ENCODE measurements at places on chromosomes 11 and 22.

GRCh38 chr11:120316880-120317688 lies 8.0 kb upstream of the TLCD5 start:
- no peak for DNase-seq

DNA sequence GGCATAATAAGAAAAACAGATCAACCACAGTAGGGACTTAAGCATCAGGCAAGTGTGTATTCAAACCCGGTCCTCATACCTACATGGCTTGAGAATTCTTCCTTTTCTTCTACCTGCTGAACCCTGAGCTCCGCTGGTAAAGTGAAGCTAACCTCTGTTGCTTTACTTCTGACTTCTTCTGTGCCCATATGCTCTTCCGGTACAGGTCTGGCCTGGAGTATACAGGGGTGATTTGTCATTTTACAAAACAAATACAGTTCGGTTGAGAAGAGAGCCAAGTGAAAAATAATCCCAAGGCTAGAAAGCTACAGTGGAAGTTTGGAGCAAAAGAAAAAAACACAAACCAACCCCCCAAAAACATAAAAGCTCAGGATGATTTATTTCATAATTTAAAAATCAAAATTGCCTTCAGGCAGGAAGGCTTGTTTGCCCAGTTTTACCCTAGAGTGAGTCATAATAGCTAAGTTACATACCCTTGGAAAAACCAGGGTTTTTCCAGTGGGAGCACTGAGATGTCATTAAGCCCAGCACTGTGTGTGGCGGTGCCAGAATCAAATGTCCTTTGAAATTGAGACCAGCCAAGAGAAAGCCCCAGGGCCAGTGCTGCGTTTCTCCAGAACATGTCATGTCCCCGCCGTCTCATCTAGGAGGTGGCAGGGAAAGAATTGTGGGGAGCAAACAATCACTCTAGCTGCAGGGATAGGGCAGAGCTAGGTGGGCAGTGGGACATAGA lies 305.5 kb upstream of the ISX start:
- no peak for DNase-seq

- DNase-seq, result no peak
These were observed 13.0 kb downstream of the INTS4 start for GRCh38 chr11:77981346-77981947.

DNA sequence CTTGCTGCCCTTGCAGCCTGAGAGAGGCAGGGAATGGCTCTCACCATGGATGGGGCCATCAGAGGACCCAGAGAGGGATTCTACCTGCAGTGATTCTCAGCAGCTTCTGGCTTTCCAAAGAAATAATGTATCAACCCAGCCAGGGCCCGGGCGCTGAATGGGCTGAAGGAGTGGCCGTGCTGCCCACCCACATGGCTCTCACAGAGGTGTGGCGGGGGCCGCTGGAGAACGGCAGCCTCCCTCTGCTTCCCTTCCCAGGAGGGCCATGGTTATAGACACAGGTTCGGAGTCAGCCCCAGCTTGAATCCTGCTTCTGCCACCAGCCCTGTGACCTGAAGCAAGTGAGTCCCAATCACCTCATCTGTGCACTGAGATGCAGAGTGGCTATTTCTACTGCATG lies 82.7 kb downstream of the THAP12 start:
- no peak for DNase-seq

DNA sequence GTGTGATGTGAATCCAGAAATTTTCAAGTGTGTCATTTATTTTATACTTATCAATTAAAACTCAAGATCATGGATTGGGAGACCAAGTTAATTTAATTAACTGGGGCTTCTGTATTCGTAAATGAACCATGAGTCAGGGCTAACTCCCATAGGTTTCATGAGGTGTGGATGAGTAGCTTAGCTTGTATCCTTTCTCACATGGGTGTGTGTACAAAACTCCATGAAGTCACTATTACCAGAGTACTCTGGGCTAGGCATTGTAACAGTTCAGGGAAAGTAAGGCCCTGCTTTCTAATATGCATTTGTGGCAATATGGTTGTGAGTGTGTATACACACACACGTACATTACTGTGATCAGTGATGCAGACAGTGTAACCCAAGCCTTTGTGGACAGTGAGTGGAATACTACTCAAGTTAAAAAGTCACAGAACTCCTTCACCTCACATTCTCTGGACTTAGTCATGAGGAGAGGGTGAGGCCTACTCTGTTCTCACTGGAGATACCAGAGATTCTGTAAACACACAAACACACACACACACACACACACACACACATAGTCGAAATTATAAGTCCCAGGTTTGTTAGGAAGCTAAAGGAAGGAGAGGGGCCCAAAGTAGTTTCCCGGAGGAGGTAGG lies 3.5 kb downstream of the CNTF start:
- no peak for DNase-seq

DNA sequence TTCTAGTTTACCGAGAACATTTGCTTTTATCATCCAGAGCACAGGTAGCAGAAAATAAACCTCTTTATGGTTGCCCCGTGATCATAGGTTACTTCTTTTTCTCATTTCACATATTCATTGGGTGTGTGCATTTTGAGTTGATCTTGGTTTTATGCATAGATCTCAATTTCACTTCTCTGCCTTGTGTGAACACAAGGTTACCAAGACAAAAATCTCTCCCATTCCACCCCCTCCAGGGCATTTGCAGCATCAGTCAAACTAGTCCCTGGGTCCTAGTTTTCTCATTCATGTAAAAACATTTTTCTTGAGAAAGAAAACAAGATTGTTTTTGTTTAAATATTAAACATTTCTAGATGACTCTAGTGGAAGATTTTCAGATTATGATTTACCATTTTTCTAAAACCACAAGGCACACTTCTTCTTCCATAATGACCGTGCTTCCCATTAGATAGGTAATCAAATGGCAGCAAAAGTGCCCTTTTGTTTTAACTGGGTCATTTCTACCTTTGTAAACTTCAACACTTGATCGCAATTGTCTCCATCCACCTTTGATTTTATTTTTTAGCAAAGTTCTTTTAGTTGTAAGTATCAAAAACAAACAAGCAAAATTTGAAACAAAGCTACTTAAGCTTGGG lies 526.6 kb upstream of the CADM1 start:
- no peak for DNase-seq

DNA sequence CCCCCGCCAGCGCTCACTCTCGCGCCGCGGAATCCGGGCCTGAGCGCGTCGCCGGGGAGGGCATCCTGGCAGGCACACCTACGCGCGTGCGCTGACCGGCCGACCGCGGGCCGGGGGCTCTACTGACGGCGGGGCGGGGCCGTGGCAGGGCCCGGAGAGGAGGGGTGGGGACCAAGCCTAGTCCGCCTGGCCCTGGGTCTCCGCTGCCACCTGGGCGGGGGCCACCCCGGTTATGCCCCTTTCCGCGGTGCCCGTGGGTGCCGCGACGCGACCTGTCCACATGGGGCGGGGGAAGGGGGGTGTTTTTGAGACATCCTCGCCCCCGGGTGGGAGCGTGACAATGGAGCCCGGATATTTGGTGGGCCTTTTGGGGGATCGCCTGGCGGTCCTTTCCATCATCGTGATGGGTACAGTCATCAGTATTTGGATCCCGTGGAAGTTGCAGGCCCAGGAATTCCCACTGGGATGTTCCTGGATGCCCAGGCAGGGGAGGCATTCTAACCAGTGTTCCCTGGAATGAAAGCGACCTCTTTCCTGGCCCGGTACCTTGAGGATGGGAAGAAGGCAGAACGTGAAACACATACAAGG lies 2.2 kb downstream of the NCAM1 start:
- DNase-seq, result no peak

GRCh38 chr22:19177164-19178064 lies 1.1 kb downstream of the SLC25A1 start:
- DNase-seq, result no peak

GRCh38 chr22:48449466-48450187 lies 1378.0 kb downstream of the BRD1 start:
- no peak for DNase-seq

DNA sequence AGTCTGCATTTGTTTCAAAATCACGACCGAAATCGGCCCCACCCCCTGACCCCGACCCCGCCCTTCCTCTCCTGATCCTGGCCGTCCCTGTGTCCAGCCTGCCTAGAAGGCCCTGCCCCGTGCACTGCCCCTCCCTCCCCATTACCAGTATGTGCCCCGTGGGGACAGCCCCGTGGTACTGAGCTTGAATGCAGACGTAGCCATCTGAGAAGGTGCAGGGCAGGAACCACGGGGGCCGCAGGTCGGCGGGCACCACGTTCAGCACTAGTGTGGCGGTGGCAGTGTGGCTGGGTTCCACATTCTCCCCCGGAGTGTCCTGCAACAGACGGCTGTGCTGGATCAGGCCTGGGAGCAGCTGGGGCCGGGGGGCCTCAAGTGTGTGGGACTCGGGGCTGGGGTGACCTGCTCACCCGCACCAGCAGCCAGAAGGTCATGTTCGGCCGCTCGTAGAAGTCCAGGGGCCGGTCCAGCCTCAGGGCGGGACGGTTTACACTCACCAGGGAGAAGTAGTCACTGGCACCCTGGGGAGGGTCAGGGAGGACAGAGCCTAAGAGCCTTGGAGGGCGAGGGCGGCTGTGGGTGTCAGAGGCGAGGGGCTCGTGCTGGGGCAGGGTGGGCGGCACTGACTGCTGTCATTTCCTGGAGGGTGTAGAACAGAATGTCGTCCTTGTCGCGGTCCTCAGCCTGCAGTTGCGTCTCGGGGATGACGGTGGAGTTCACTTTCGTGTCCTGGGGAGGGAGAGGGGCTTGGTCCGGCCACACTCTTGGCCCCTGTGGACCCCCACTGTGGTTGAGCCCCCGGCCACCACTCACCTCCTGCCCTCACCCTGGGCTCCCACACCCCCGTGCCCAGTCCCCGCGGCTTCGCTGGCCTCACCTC lies 3.6 kb downstream of the CDHR5 start:
- DNase-seq, result no peak

DNA sequence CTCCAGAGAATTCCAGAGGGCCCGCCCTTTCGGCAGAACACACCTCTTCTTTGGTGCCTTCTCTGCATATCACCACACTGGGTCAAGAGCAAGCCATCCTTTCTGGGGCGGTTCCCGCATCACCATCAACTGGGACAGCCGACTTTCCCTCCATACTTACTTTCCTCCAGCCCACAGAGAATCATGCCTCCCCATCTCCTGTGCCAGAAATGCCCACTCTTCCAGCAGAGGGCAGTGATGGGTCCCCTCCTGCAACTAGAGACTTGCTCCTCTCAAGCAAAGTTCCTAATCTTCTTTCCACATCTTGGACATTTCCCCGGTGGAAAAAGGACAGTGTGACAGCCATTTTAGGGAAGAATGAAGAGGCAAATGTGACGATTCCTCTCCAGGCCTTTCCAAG lies 157.7 kb downstream of the C11orf91 start:
- DNase-seq, result no peak

DNA sequence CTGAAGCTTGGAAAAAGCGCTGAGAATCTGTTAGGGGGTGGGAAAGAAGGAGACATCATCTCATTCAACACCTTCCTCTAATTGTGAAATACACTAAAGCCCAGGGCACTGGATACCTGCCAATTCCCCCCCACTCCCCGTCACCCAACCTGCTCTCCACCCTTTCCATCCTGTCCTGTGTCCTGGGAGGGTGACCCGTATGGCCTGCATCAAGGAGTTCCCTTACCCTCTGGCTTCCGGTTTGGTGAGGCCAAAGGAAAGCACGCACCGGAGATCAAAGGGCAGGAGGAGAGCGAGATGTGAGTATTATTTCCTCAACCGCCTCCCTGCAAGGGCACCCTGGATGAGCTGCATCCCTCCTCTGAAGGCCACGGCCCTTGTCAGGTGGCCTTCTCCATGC lies 65.0 kb upstream of the PTPRJ start:
- no peak for DNase-seq

GRCh38 chr22:37162221-37163095 lies 12.7 kb upstream of the IL2RB start:
- DNase-seq, result no peak

DNA sequence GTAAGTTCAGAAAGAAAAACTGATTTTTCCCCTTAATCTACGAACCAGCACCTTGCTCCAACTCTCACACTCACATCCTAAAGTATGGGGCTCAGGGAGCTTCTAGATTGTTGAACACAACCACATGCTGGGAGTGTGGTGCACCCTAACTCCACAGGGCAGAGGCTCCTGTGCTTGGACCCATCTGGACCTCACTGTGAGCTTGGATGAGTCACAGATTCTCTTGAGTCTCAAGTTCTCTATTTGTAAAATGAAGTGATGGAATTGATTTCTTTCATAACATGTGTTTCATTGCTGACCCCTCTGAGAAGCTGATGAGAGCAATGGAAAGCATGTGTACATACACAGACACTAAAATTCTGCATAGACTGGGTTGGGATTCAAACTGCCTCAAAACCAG lies 109.7 kb downstream of the PGR start:
- no peak for DNase-seq

GRCh38 chr22:50665738-50666137 lies 6.9 kb upstream of the SHANK3 start:
- DNase-seq, result no peak

DNA sequence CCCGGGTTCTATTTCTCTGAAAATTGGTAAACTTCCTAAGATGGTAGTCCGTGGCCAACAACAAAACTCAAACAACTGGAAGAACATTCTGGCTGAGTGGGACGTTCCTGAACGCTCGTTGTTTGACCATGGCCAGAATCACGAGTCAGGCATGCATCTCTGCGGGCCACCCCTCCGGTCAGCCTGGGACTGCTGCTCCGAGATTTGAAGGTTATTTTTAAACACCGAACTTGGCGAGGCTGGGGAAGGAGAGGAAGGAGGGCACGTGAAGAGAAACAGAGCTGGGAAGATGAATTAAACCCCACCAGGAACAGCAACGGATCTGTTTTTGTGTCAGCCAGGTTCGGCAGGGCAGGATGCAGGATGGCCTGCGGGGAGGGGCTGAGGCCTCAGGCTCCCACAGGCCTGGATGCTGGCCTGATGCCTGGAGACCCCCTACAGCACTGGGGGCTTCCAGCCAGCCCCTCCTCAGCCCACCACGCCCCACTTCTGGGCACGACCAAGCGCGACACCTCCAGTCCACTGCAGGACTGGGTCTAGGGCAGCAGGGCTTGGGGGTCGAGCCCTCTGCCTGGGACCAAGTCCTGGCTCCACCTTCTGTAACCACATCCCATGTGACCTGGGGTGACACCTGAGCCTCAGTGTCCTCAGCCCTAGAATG lies 5.1 kb downstream of the SHISAL1 start:
- DNase-seq, result no peak

GRCh38 chr11:121106812-121107211 lies 5.8 kb downstream of the TECTA start:
- no peak for DNase-seq

- no peak for DNase-seq
These were observed 226.4 kb upstream of the KIRREL3 start for GRCh38 chr11:127226949-127227348.

Measured in T1000 (cell line).